Left lung (tissue), 14 donors: ENCODE measurements at places on chromosomes 5 and 9.

DNA sequence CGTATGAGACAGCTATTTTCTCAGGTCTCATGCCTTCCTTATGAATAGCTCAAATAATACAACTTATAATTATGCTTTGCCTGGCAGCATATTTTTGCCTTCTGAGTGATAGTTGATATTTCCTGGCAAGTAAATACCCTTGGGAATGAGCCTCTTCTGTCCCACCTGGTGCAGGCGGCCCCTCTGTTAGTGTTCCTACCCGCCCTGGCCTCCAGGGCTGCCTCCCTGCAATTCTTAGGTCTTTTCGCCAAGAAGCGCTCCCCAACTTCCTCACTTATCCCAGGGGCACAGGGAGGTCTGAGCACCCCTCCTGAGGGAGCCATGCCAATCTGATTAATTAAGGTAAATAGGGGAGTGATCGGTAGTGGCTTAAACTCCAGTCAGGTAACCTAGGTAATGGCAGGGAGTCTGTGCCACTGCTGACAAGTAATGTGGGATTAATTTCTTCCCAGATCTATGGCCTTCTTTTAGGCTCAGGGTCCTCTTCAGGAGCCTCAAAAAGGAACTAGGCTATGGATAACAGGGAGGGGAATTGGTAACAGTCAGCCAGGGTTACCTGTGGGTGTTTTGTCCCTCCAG lies 81.5 kb downstream of the GALNT10 start:
- no peak for DNase-seq

DNA sequence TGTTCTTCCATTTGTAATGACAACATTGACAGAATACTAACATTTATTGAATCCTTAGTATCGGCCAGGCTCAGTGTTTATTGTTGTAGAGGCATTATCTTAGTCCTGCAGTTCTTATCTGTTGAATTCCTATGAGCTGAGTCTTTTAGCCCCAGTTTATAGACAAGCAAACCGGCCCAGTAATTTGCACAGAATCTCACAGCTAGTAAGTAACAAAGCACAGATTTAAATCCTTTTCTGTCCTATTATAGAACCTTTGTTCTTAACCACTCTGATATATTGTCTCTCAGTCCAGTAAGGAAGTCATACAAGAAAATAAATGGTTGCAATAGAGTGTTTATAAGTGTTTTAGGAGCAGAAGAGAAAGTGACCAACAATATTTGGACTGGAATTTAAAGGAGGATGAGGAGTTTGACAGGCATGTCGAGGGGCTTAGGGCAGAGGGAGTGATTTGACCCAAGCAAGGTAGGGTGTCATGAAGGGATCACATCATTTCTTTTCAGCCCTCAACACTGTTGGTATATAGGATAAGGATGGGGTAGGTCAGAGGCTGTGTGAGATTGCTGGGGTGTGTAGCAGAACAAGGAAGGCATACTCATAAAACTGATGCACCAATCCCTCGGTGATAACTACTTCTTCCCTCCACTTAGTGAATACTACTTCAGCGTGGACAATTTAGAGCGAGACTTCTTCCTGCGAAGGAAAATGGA lies 39.5 kb downstream of the LARP1 start:
- no peak for DNase-seq

DNA sequence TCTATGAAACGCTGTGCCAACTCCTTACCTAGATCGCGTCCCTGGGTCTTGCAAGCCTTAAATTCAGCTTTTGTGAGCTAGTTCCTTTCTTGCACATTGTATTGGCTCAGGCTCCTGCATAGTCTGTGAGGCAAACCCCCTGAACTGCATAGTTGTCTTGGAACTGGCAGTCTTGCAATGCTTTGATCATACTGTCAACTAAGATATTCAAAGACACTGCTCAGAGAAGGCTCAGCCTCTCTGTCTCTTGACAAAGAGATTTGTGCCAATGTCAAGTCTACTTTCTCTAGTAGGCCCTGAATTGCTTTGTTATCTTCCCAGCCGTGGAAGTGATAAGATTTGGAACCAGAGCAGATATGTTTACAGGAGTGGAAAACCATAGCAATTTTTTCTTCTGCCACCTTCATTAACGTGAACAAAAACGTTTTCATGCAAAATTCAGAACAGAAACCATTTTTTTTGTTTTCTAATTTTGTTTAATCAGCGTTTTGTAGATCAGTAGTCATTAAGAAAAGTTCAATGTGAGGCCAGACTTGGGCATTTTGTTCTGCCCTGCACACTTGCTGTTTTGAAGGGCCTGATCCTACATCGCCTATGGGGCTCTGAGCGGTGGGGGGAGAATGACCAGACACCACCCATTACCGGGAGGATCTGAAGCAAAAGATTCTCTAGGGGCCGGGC lies 27.6 kb upstream of the ENTREP1 start:
- no peak for DNase-seq

DNA sequence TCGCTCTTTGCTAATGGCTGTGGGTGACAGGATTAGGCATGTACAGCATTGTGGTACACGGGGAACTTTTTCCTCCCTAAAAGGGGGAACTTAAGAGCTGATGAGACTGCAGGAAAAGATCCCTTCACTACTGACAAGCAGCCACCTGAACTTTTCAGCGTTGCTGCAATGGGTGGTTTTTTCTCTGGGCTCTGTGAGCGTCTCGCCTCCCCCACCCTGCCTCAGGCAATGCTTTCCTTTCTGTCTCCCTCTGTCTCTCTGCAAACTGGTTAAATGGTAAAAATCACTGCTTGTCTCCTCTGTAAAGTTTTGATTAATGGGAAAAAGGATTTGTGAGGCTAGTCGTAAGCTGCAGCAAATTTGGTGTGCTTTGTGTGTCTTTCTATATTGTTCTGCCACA lies 20.3 kb downstream of the HSD17B3 start:
- DNase-seq: no peak

DNA sequence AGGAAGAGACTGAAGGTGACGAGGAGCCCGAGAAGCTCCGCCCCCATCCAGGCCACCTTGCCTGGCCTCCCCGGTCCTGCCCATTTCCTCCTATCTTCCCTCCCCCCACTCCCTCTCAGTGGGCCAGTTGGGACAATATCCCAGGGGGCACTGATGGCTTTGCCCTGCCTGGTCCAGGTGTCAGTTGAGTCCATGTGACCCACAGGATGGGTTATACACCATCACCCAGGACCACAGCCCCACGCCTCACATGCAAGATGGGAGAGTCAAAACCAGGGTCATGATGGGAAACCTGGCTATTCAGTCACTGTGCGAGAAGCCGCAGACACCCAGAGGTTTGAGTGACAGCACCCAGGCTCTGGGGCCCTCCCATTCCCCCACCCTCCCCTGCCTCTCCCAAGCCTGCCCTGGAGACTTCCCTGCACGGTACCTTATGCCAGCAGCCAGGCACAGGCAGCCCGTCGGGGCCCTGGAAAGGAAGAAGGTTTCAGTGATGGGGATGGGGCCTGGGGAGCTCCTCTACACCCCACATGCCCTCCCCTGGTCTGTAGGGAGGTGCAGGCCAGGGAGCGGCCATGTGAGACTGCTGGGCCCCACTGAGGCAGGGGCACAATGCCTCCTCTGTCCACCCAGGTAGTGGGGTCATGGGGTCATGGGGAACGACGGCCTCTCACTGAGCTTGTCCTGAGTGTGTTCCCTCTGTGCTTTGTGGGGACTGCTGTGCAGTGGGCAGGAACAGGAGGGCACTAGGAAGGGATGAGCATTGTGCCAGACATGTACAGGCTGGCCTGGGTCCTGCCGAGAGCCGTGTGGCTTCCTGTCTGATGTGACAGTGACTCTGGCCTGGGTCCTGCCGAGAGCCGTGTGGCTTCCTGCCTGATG lies 6.3 kb upstream of the PHYKPL start:
- DNase-seq: peak; percentile 81

DNA sequence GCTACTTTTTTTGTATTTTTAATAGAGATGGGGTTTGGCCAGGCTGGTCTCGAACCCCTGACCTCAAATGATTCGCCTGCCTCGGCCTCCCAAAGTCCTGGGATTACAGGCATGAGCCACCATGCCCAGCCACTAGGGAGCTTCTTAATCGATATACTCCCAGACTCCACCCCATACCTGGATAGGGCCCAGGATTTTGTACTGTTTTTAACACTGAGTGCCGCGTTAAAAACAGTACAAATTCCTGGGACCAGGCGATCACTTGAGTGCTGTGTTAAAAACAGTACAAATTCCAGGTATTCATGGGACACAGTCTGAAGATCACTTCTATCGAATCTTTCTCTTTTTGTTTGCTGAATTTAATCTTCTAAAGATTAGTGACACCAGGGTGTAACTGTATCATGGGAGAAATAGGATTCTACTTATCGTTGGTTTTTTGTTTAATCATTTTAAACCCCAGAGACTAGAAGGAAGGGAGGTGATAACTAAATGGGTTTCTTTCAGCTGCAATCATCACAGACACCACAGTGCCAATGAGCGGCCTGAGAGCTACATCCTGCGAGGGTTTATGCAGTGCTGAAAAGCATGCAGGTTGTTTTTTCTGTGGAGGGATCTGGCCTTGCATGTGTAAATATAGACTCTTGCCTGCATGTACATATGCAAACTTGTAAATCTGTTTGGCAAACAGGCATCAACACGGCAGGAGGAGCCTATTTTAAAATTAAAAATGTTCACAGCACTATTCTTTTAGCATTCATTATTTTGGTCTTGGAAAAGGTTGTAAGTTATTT lies 303.8 kb upstream of the WWC1 start:
- no peak for DNase-seq

DNA sequence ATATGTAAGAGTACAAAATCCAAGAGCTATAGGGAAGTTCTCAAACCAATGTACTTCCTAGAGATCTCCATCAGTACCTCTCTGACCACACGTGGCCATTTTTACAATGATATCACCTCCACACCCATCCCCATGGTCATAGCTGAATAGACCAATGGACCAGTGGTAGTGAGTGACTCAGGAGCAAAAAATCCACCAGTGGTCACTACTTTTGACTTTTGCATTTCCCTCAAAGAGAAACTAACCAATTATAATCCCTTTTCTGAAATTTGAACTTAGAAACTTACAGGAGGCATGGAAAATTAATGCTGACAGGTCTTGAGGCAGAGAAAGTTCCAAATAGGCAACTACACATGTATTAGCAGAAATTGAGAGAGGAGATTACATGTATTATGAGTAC lies 238.4 kb downstream of the TRPM3 start:
- no peak for DNase-seq

- DNase-seq: no peak
These were observed 26.3 kb upstream of the TNPO1 start for GRCh38 chr5:72790186-72790585.

DNA sequence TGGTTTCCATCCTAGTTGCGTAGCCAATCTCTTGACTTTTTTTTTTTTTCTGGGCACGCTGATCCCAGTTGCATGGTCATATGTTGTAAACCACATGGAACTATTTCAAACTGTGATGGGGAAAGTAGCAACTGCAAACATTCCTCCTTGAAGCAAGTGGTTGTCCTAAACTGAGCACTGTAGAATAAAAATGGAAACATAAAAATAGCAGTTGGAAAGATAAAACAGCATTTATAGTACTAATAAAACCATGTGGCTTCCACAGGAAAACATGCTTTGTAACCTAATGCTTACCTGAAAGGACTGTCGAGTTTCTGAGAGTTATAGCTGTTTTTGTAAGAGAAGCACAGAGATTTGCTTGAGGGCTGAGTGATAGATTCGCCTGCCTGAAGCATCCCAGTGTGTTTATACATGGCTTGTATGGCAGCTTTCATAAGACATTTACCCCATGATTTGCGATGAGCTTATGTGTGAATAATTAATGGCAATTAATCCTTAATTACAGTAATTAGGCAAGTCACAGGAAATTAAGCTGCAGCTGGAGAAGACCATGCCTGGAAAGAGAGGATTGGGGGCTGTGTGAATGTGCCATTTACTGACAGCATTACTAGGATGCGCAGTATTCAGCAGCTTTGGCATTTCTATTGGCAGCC lies 136.5 kb downstream of the PBX3 start:
- DNase-seq: no peak

- DNase-seq: no peak
These were observed 51.2 kb downstream of the MEF2C start for GRCh38 chr5:88831816-88832215.

DNA sequence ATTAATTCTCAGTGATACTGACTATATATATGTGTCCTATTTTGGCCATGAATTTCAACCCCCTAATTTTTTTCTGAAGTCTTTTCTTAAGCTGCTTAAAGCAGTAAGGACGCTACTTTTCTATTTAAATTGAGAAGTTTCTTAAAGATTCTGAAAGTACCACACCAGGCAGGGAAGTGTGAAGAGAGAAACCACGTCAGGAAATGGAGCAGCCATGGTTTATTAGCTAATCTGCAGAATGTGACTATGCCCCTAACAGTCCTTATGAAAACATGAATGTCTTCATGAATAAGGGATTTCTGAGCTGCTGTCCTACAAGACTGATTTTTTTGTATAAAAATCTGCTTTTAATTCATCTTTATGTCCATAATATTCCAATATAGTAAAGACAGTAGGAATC lies 1724.3 kb upstream of the C9orf72 start:
- no peak for DNase-seq

DNA sequence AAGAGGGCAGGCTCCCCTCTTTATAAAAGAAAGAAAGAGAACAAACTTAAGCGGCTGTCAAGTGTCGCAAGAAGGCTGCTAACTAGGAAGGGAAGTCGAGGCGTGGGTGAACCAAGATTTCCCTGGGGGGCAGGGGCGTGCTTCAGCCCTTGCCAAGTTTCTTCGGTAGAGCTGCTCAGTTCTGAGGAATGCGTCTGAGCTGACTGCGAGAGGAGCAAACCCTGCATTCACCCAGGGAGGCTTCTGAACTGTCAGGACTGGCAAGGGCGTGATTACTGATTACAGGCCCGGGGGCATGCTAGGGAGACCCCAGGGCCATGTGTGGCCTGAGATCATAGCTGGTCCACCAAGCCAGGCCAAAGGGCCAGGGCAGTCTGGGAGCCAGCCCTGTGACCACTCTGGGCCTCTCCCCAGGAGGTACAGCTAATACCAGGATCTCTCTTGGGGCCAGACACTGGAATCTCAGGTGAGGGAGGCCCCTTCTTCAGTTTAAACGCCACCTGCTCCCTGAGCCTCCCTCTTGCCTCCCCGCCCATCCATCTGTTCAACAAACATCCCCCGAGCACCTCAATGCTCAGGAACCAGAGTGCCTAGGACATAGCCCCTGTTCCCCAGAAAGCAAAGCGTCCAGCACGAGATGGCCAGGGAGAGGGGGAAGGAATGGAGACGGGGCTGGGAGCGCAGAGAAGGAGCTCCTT lies 30.9 kb downstream of the SARDH start:
- DNase-seq: no peak

DNA sequence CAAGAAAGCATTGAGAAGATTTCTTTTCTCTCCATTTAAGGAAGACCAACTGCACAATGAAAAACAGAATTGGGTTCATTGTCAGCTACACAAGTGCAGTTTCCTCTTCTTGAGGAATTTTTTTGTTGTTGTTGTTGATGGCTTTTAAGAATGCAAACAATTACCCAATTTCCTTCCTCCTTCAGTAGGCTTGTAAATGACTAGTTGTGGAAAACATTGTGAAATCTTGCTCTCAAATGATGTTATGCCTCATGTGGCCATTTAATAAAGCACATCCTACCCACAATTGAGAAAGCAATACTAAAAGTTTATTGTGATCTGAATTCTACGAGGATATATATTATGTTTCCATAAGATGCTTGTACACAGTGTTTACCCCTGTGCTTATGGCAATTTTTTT lies 171.6 kb downstream of the FAM174A start:
- no peak for DNase-seq

- no peak for DNase-seq
These were observed 9.0 kb downstream of the RALGDS start for GRCh38 chr9:133111808-133112662.
